ENCODE measurements at places on chromosomes 13 and 19.

GRCh38 chr19:37980419-37981170 is 73.6 kb downstream of the SIPA1L3 start:
- DNase-seq: no peak

GRCh38 chr19:11138601-11139300 is 16.8 kb downstream of the SPC24 start:
- DNase-seq: no peak

DNA sequence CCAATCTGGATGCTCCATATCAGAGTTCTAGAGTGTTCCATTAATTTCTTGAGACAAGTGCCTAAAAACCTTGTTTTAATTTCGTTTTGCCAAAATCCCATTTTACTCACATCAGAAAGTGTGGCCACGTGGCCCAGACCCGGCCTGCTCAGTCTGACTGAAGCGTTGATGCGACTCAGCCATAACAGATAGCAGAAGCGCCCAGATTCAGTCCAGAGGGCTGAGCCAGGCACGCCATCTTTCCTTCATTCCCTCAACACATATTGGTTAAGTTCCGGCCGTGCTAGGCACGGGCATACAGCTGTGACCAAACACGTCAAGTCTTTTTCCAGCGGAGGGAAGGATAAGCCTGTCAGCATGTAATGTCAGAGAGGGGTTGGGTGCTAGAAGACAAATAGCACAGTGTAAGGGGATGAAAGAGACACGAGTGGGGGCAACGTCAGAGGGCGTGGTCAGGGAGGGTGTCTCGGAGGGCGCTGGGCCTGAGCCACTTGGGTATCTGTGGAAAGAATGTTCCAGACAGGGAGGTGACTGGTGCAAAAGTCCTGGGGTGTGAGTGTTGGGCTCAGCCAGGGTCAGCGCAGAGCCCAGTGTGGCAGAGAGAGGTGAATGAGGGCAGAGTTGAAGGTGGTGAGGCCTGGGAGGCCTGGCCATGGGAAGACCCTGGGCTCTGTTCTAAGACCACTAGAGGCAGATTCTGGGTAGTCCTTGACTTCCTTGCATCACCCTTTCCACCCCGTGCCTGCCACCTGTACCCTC is 3.1 kb downstream of the F10 start:
- no peak for DNase-seq

GRCh38 chr19:15251749-15252397 is 19.6 kb upstream of the EPHX3 start:
- DNase-seq: peak; percentile 75

- no peak for DNase-seq
These were observed 77.1 kb downstream of the GNG7 start for GRCh38 chr19:2625434-2625833.

- no peak for DNase-seq
These were observed 21.5 kb downstream of the OLFM4 start for GRCh38 chr13:53050151-53050550.

DNA sequence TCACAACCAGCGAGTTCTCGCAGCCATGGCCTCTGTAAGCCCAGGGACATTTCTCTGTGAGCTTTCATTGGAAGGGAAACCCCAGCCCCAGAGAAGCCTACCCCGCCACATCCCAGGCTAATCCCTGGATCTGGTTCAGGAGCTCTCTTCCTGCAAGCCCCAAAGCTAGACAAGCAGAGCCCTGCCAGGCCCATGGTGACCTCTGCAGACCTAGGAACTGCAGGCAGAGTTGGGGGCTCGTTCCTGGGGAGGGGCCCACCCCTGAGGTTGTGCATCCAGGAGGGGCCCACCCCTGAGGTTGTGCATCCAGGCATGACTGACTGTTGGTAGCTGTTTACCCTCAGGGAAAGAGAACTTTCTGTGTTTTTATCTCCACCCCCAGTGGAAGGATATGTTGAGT is 21.7 kb downstream of the KCTD15 start:
- no peak for DNase-seq

- DNase-seq: no peak
These were observed 165.9 kb downstream of the KLF5 start for GRCh38 chr13:73224703-73225102.

DNA sequence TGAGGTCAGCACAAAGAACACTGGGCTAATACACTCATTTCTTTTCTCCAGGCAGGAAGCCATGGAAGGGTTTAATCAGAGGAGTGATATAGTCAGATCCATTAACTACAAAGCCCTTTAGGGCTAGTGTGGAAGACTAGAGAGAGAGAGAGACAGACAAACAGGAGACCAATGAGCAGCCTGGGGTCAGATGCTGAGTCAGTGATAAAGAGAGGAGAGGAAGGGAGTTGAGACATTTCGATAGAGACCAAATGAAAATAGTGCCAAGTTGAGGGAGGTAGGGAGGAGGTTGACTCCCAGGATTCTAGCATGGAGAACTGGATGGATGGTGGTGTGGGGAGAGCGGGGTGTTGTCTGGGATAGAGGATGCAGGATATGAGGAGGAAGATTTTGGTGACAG is 18.2 kb downstream of the ZNF473 start:
- DNase-seq: no peak

- no peak for DNase-seq
These were observed 9.5 kb downstream of the SNRNP70 start for GRCh38 chr19:49094505-49095482.

- no peak for DNase-seq
These were observed 676.7 kb downstream of the PCDH9 start for GRCh38 chr13:66553391-66553790.
